ENCODE measurements at places on chromosomes 6 and 20.

DNA sequence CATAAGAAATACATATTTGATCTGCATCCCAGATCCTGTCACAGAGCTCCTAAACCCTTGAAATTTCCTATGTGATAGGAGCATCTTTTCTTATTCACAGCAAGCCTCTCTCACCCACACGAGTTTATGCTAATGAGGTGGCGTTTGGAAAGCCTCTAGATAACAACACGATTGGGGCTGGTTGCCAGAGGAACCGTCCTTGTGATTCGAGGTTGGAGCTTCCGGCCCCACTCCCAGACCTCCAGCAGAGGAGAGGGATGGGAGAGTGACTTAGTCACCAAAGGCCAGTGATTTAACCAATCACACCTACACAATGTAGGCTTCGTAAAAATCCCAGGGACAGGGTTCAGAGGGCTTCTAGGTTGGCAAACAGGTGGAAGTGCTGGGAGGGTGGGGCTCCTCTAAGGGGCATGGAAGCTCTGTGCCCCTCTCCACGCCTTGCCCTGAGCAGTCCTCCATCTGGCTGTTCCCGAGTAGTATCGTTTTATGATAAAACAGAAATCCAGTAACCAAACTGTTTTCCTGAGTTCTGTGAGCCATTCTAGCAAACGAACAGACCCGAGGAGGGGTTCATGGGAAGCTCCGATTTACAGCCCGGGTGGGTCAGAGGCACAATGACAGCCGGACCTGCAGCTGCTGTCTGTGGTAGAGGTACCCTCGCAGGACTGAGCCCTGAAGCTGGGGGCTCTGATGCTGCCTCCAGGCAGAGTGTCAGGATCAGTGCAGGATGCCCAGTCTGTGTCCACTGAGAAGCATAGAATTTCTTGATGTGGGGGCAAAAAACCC lies 238.1 kb upstream of the ARID1B start:
- no peak for DNase-seq

GRCh38 chr6:168121303-168121665 lies 42.3 kb upstream of the FRMD1 start:
- no peak for DNase-seq

- DNase-seq: peak; percentile 10
Measured at GRCh38 chr20:840858-841567, 7.5 kb downstream of the FAM110A start.

DNA sequence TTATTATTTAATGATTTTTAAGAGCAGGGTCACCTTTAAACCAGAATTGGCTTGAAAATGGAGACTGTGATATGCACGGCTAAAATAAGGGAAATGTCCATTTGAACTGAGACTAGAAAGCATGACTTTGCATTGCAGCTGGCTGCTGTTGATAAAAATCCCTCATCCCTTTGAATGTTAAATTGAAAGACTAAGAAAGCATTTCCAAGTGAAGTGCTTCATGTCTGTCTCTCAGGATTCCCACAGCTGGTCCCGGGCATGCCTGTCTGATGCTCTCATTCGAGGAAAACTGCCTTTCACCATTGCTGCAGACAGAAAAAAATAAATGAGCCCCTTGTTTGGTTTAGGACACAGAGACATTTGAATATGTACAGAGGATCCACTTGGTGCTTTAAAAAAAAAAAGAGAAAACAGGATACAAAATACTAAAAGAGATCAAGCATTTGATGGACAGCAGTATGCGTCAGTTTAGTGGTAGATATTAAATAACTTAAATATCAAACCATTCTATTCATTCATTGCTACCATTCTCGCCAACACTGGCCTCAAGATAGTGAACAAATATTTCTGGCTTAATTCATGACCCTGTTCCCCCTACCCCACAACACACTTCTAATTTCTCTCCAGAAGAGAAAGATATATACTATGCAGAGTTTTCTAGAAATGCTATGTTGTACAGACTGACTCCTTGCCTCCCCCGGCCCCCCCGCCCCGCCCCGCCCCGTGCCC lies 55.0 kb downstream of the TBC1D7 start:
- DNase-seq: no peak

GRCh38 chr6:7529141-7529540 lies 12.3 kb upstream of the DSP start:
- no peak for DNase-seq
